T-helper 17 cell (primary cell): ENCODE measurements at places on chromosomes 5 and 9. TPM values are rescaled to one million over a fixed set of nuclear protein-coding genes. Genes with fewer than 3 reads are reported as not detected.

GRCh38 chr9:106970976-106971457 lies 108.1 kb downstream of the ZNF462 start:
- no peaks in the 10 kb centered on the region for H3K36me3 ChIP-seq
- H3K27me3 ChIP-seq, result no peaks in the 10 kb centered on the region
- no peak overlapping the region for H3K27ac ChIP-seq
- no peak for DNase-seq

The ANGPTL2 gene
- not detected for total RNA-seq

DNA sequence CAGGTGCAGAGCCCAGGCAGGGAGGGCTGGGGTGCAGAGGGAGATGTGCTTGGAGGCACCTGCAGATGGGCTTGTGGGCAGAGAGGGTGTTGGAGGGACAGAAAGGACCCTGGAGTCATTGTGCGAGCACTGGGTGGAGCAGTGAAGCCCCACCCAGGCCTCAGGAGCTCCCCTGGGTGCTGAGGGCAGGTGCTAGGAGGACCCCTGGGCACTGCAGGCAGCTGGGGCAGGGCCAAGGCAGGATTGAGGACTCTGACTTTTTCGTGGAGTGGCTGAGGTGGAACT lies 10.3 kb upstream of the SLC6A18 start:
- peaks cover 9% of the 10 kb centered on the region for H3K27me3 ChIP-seq
- no peak overlapping the region for H3K4me3 ChIP-seq
- no peak for DNase-seq
- no peaks in the 10 kb centered on the region for H3K36me3 ChIP-seq
- H3K4me1 ChIP-seq, result no peaks in the 10 kb centered on the region

DNA sequence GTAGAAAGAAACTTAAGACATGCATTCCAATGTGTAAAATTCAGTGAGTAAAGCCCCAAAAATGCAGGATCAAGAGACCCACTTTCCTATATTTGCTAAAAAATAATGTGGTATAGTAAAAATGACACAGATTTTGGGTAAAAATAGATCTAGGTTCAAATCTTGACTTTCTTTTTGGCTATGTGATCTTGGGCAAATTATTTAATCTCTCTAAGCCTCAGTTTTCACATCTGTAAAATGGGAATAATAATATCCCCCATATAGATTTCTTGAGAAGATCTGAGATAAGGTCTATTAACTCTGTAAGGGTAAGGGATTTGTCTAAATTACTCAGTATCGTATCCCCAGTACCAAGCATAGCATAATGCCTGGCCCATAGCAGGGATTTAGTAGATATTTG lies 172.3 kb downstream of the CARTPT start:
- peaks cover 5% of the 10 kb centered on the region for H3K27me3 ChIP-seq
- DNase-seq, result no peak
- no peak overlapping the region for H3K4me3 ChIP-seq
- no peak overlapping the region for H3K27ac ChIP-seq
- peaks cover 10% of the 10 kb centered on the region for H3K36me3 ChIP-seq

- H3K4me1 ChIP-seq, result no peaks in the 10 kb centered on the region
- no peaks in the 10 kb centered on the region for H3K36me3 ChIP-seq
- no peaks in the 10 kb centered on the region for H3K27me3 ChIP-seq
- no peak overlapping the region for H3K4me3 ChIP-seq
- no peak overlapping the region for H3K27ac ChIP-seq
These were observed 171.7 kb downstream of the MAT2B start for GRCh38 chr5:163677092-163677491.

The SLC35D2 gene
- 23.5 TPM for total RNA-seq

- H3K36me3 ChIP-seq, result peaks cover 11% of the 10 kb centered on the region
- H3K27ac ChIP-seq, result no peak overlapping the region
- no peak overlapping the region for H3K4me3 ChIP-seq
- DNase-seq, result no peak
These were observed 2.7 kb downstream of the RFESD start for GRCh38 chr5:95649274-95649673.

DNA sequence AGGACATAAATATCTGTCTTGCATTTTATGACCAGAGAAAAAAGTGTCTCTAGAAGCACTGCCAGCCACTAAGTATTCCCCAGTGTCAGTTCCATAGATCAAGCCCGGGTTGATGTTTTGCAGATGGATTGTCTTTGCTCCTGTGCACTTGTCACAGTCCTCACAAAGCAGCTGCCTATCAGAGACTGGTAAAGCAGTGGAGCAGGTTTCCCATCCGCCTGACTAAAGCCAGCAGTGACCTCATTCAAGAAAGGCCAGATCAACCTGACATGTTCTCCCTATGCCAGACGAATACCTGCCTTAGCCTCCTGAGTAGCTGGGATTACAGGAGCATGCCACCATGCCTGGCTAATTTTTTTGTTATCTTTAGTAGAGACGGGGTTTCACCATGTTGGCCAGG lies 26.8 kb upstream of the GARNL3 start:
- peaks cover 3% of the 10 kb centered on the region for H3K4me1 ChIP-seq
- peaks cover 2% of the 10 kb centered on the region for H3K36me3 ChIP-seq
- DNase-seq, result no peak
- H3K27ac ChIP-seq, result no peak overlapping the region
- peaks cover 39% of the 10 kb centered on the region for H3K27me3 ChIP-seq

The NR4A3 gene
- total RNA-seq, result 48.2 TPM

DNA sequence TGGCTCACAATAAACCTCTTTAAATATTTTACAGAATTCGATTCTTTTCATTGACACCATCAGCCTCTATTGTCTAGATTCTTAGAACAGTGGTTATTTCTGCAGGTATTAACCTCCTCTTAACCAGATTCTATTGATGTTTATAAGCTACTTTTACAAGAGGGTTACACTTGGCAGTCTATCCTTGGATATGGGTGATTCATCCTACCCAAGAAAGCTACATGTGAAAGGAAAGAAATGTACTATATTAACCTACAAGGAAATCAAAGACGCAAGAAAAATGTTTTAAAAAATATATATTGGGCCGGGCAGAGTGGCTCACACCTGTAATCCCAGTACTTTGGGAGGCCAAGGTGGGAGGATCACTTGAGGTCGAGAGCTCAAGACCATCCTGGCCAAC lies 16.7 kb downstream of the SLC25A25 start:
- peaks cover 4% of the 10 kb centered on the region for H3K36me3 ChIP-seq
- no peak for DNase-seq
- H3K4me1 ChIP-seq, result peaks cover 43% of the 10 kb centered on the region
- peak overlapping the region; percentile 53 for H3K27ac ChIP-seq
- H3K4me3 ChIP-seq, result no peak overlapping the region

The POU4F3 gene
- not detected for total RNA-seq

DNA sequence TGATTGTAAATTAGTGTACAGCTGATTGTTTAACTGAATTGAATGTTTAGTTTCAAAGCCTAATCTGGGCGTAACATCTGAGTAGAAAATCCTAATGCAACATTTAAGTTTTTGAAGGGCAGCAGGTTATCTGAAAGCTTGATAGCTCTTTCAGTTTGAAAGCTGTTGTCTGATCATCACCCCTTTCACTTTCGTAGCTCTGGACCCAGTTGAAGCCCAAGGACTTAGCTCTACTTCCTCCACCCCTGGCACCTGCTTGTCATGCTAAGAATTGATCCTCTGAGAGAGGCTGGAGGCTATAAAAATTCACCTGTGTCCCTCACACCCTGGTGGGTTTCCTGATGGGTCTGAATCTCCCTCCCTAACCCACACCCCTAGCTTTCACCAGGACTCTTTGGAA lies 86.0 kb downstream of the ZFAND5 start:
- H3K27me3 ChIP-seq, result peaks cover 7% of the 10 kb centered on the region
- no peaks in the 10 kb centered on the region for H3K4me1 ChIP-seq
- H3K27ac ChIP-seq, result no peak overlapping the region
- no peak for DNase-seq

The ELP1 gene
- total RNA-seq, result 23.2 TPM

The TMEM174 gene
- total RNA-seq, result not detected

DNA sequence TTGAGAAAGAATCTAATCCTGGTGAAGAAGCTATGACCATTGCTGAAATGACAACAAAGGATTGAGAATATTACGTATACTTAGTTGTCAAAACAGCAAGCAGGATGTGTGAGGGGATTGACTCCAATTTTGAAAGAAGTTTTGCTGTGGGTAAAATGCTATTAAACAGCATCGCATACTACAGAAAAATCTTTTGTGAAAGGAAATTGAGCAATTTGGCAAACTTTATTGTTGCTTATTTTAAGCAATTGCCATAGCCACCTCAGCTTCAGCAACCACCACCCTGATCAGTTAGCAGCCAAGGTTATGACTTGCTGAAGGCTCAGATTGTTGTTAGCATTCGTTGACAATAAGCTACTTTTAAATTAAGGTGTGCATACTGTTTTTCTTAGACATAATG lies 22.5 kb upstream of the ARL14EPL start:
- H3K4me3 ChIP-seq, result no peak overlapping the region
- no peak for DNase-seq
- H3K36me3 ChIP-seq, result no peaks in the 10 kb centered on the region
- no peaks in the 10 kb centered on the region for H3K4me1 ChIP-seq
- H3K27ac ChIP-seq, result no peak overlapping the region

DNA sequence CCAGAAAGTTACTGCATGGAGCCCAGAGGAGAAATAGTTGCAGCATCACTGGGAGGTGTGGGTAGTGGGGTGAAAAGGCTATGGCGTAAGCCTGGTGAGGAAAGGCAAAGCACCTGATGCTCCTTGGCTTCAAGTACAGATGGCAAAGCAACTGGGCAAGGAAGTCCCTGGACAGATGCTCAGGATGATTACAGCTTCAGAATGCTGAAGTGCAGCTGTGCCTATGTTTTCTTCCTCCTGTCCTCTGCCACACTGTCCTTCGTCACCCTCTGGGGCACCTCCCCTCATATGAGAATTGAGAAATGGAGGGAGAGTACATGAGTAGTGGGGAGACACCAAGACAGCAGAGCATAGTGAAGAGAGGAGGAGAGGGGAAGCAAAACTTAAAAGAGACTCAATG lies 328.0 kb downstream of the PDE4D start:
- peaks cover 2% of the 10 kb centered on the region for H3K36me3 ChIP-seq
- no peak overlapping the region for H3K4me3 ChIP-seq
- no peak overlapping the region for H3K27ac ChIP-seq
- no peak for DNase-seq
- H3K4me1 ChIP-seq, result peaks cover 9% of the 10 kb centered on the region

- no peak overlapping the region for H3K27ac ChIP-seq
- no peak for DNase-seq
- no peaks in the 10 kb centered on the region for H3K4me1 ChIP-seq
- no peaks in the 10 kb centered on the region for H3K27me3 ChIP-seq
- H3K36me3 ChIP-seq, result peaks cover 2% of the 10 kb centered on the region
These were observed 55.7 kb downstream of the SHC3 start for GRCh38 chr9:89122949-89123348.

DNA sequence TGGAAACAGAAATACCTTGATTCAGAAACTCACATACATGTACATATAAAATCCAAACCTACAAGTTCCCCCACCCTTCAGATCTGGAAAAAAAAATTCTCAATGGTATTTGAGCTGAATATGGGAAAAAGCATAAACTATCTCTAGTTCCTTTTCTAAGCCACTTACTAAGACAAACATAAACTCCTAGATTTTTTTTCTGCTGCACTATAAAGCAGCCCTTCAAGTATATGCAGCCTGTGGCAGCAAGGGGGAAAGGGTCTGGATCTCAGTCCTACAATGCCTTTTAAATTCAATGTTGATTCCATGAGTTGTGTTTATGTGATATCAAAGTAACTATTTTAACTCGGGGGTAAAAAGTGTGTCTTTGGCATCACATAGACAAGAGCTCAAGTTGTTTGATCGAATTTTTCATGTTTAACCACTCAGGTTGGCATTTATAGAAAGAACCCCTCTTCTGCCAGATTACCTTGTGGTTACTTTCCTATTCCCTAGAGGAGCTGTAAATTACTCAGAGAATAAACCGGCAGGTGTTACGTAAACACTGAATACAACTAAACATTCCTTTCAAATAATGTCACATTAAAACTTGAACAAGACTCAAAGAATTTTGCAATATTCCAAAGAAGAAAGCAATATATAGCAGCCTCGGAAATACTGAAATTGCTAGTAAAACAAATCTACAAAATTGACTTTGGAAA lies 91.8 kb upstream of the FER start:
- H3K27ac ChIP-seq, result no peak overlapping the region
- peaks cover 2% of the 10 kb centered on the region for H3K36me3 ChIP-seq
- no peak overlapping the region for H3K4me3 ChIP-seq
- H3K27me3 ChIP-seq, result peaks cover 44% of the 10 kb centered on the region
- DNase-seq, result no peak

The FAM200C gene
- not detected for total RNA-seq

GRCh38 chr5:116032094-116032517 lies at the start of gene ARL14EPL:
TSS of gene ARL14EPL (plus strand) at chr5:116032472. CDS start at chr5:116051466, 18,994 bp downstream.
- no peaks in the 10 kb centered on the region for H3K36me3 ChIP-seq
- no peak within 1 kb of the TSS for H3K4me3 ChIP-seq
- no peak within 1 kb of the TSS for H3K27ac ChIP-seq
- H3K27me3 ChIP-seq, result peaks cover 41% of the 10 kb centered on the region
- DNase-seq, result no peak

- H3K27me3 ChIP-seq, result peaks cover 11% of the 10 kb centered on the region
- peaks cover 10% of the 10 kb centered on the region for H3K4me1 ChIP-seq
- DNase-seq, result no peak
- H3K27ac ChIP-seq, result no peak overlapping the region
- peaks cover 5% of the 10 kb centered on the region for H3K36me3 ChIP-seq
These were observed 38.7 kb downstream of the TSTD2 start for GRCh38 chr9:97594381-97594921.

DNA sequence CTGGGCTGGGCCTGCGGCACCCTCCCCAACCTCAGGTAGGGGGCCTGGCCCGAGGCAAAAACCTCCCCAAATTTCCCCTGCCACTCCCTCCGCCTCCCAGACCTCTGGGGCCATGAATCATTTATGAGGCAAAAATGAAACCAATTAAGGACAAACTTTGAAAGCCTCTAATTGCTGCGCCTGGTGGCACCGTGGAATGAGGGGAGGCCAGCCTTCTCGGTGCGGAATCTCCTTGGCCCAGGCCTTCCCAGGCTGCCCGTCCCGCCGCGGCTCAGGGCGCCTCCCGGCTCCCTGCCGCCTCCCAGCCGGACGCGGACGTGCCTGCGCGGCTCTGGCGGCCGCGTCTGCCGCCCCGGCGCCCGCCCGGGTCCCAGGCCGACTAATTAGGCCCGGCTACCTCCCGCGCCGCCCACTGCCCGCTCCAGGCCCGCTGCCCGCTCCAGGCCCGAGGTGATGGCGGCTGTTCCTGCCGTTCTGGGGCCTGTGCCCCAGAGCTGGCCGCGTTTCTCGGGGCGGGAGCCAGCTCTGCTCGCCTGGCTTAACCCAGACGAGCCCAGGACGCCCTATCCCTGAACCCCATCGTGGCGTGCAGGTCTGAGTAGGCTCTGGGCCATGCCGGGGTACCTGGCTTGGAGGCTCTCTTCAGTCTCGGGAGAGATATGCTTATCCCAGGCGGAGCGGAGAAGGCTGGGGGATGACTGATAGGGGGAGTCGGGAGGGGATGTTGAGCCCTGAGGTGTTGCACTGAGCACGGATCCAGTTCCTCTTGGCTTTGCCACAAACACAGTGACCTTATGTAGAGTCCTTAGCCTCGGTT lies 20.1 kb downstream of the CXXC5 start:
- H3K4me1 ChIP-seq, result peaks cover 24% of the 10 kb centered on the region
- peaks cover 2% of the 10 kb centered on the region for H3K36me3 ChIP-seq
- no peaks in the 10 kb centered on the region for H3K27me3 ChIP-seq
- peak overlapping the region; percentile 8 for H3K27ac ChIP-seq

The FBP1 gene
- 5.1 TPM for total RNA-seq

The HTR1A gene
- total RNA-seq, result not detected

GRCh38 chr9:128703616-128704355 lies 1.5 kb downstream of the PKN3 start:
- H3K36me3 ChIP-seq, result no peaks in the 10 kb centered on the region
- peaks cover 7% of the 10 kb centered on the region for H3K4me1 ChIP-seq
- peak overlapping the region; percentile 92 for H3K4me3 ChIP-seq
- DNase-seq, result no peak
- no peak overlapping the region for H3K27ac ChIP-seq

The ARL14EPL gene
- not detected for total RNA-seq
